ENCODE measurements at places on chromosomes 7 and 10. TPM values are rescaled to one million over a fixed set of nuclear protein-coding genes. Genes with fewer than 3 reads are reported as not detected.

CREB5 gene
- total RNA-seq, result not detected

MCM10 gene
- 40.7 TPM for total RNA-seq

DNA sequence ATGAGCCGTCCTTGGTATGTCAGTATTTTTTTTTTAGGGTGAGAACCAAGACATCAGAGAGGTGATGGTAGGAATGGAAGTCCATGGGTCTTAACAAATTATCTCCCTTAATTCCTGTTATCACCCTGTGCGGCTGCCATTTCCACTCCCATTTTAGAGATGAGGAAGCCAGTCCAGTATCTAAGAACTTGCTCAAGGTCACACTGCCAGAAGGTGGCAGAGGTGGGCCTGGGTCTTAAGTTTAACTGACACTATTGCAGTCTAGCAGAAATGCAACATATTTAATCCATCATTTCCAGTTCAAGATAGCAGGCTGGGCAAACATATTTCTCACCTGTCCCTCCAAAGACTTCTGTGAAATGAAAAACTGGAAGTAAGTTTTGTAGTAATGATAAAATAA, 108.3 kb downstream of the GLI3 start:
- no peaks in the 10 kb centered on the region for H3K4me1 ChIP-seq
- H3K27ac ChIP-seq, result no peak overlapping the region
- H3K36me3 ChIP-seq, result no peaks in the 10 kb centered on the region
- no peak overlapping the region for H3K4me3 ChIP-seq
- no peaks in the 10 kb centered on the region for H3K27me3 ChIP-seq

- no peak for DNase-seq
- no peaks in the 10 kb centered on the region for H3K27me3 ChIP-seq
- H3K4me3 ChIP-seq, result no peak overlapping the region
- peak overlapping the region; percentile 18 for H3K27ac ChIP-seq
- peaks cover 91% of the 10 kb centered on the region for H3K4me1 ChIP-seq
- peaks cover 10% of the 10 kb centered on the region for H3K36me3 ChIP-seq
Observed at GRCh38 chr7:8128449-8129317, 133.3 kb downstream of the ICA1 start.

- no peaks in the 10 kb centered on the region for H3K36me3 ChIP-seq
- no peak for DNase-seq
- no peak overlapping the region for H3K4me3 ChIP-seq
- no peaks in the 10 kb centered on the region for H3K27me3 ChIP-seq
- no peaks in the 10 kb centered on the region for H3K4me1 ChIP-seq
Observed at GRCh38 chr10:127690176-127690835, 46.7 kb upstream of the FOXI2 start.

DNA sequence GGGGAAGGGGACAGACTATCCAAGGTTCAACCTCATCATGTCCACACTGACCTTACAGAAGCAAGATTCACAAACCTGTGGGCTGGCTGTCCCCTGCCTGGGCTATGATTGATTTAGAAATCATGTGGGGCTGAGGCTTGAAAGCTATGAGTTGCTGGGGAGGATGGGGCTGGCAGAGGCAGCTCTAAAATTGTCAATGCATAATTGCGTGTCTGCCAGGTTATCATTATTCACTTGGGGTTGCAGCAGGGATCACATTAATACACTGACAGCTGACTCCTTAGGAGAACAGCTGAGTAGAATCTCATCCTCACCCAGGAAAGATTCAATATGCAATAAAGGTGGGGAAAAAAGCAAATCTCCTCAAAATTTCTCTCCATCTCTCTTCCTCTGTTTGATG, 866.3 kb downstream of the CCSER2 start:
- H3K4me1 ChIP-seq, result no peaks in the 10 kb centered on the region
- H3K36me3 ChIP-seq, result no peaks in the 10 kb centered on the region
- no peak for DNase-seq
- no peak overlapping the region for H3K4me3 ChIP-seq
- no peak overlapping the region for H3K27ac ChIP-seq

DNA sequence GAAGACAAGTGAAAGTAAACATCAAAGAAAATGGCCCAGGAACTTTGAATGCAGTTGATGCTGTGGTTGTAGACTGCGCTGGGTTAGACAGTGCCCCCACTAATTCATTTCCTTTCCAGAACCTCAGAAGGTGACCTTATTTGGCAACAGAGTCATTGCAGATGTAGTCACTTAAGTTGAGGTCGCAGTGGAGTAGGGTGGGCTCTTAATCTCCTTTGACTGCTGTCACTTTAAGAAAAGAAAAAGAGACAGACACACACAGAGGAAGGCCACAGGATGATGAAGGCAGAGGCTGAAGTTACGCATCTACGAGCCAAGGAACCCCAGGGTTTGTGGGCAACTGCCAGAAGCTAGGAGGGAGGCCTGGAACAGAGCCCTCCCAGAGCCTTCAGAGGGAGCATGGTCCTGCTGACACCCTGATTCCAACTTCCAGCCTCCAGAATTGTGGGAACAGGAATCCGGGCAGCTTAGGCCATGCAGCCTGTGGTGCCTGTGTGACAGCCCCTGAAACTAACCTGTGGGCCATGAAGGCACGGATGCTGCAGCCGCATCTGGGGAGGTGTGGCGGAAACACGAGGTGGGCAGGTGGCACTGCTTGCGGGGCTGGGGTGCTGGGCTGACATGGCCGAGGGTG, 107.6 kb downstream of the PRKAG2 start:
- H3K36me3 ChIP-seq, result no peaks in the 10 kb centered on the region
- DNase-seq, result peak; percentile 40
- peak overlapping the region; percentile 84 for H3K27ac ChIP-seq
- peak overlapping the region; percentile 3 for H3K4me3 ChIP-seq

- H3K4me1 ChIP-seq, result peaks cover 52% of the 10 kb centered on the region
- peaks cover 37% of the 10 kb centered on the region for H3K36me3 ChIP-seq
- DNase-seq, result peak; percentile 59
- H3K27me3 ChIP-seq, result no peaks in the 10 kb centered on the region
Observed at GRCh38 chr10:73785721-73786511, 510 bp downstream of the ZSWIM8 start.

GRCh38 chr7:94907026-94907810, at the start of gene PPP1R9A:
TSS of gene PPP1R9A (plus strand) at chr7:94907594. CDS start at chr7:94910114, 2,520 bp downstream.
- no peaks in the 10 kb centered on the region for H3K36me3 ChIP-seq
- no peak within 1 kb of the TSS for H3K4me3 ChIP-seq
- H3K27me3 ChIP-seq, result peaks cover 47% of the 10 kb centered on the region
- no peak for DNase-seq
- no peak within 1 kb of the TSS for H3K27ac ChIP-seq

- H3K27ac ChIP-seq, result no peak overlapping the region
- H3K4me1 ChIP-seq, result no peaks in the 10 kb centered on the region
- DNase-seq, result no peak
- H3K4me3 ChIP-seq, result no peak overlapping the region
- H3K27me3 ChIP-seq, result no peaks in the 10 kb centered on the region
Observed at GRCh38 chr10:123301077-123301857, 147.1 kb downstream of the BUB3 start.

DNA sequence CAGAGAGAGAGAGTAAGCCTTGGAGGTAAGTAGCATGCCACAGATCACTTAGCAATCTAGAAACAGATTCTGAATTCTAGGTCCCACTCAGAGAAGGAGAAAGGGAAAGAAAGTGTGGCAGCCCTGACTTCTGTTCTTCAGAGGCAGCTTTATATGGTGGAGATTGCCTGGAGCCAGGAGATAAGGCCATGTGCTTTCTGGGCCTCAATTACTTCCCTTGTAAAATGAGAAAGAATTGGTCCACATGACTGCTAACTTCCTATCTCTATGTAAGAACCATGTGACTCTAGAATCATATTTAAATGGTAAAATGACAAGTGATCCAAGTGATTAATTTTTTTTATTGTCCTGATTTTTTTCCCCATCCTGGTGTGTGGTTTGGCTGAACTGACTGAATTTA, 64.1 kb downstream of the HHEX start:
- H3K4me1 ChIP-seq, result peaks cover 9% of the 10 kb centered on the region
- H3K4me3 ChIP-seq, result no peak overlapping the region
- no peaks in the 10 kb centered on the region for H3K36me3 ChIP-seq
- no peak overlapping the region for H3K27ac ChIP-seq

DNA sequence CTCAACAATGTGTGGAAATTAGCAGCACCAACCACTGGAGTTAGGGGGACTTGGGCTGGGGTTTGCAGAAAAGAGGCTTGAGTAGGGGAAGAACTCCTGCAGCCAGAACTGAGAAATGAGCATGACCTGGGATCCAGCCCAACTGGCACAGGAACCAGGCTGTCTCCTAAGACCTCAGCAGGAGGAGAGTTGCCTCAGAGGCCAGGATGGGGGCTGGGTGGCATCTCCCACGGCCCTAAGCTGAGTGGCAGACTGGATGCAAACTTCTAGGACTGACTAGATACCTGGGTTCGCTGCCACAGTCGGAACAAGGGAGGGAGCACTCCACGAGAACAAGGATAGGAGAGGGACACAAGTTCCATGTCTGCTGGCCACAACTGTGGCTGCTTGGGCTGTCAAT, 62.6 kb downstream of the RNF32 start:
- H3K4me1 ChIP-seq, result peaks cover 11% of the 10 kb centered on the region
- no peaks in the 10 kb centered on the region for H3K27me3 ChIP-seq
- no peak overlapping the region for H3K27ac ChIP-seq
- peaks cover 50% of the 10 kb centered on the region for H3K36me3 ChIP-seq
- no peak overlapping the region for H3K4me3 ChIP-seq

DNA sequence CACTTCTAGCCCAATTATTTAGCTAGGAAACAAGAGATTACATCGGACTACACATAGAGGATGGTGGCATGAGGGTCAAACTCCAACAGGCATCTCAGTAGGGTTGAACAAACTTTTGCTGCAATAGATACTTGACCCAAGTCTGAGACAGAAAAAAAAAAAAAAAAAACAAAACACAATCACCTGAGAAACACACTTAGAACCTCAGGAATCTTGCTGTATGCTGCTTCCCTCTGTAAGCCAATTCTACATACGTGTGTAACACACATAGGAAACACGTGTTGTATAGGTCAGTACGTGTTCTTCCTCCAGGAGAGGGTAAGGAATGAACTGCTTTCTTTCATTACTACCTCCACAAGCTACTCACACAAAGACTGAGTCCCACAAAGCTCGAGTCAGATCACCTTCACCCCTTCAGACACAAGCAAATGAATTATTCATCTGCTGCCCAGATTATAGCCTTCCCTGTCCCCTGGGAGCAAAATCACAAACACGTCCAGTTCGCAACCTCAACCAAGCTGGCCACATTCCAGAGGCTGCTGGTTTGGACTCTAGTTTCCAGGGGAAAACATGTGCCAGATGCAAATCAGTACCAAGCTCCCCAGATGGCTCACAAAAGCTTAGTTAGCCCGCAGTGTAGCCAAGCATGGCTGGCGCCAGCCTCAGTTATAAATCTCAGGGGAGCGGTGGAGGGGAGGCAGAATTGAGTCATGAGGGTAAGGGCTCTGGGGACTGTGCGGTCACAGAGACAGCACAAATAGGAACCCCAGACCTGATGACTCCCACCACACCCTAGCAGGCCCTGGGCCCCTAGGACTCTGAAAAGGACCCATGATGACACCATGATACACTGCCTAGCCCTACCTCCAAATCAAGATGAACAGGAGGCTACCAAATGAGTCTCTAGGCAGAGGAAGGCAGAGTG, 15.1 kb downstream of the PSAP start:
- H3K27ac ChIP-seq, result no peak overlapping the region
- H3K27me3 ChIP-seq, result no peaks in the 10 kb centered on the region
- peaks cover 22% of the 10 kb centered on the region for H3K4me1 ChIP-seq

- peaks cover 39% of the 10 kb centered on the region for H3K4me1 ChIP-seq
- H3K27ac ChIP-seq, result peak overlapping the region; percentile 95
- H3K4me3 ChIP-seq, result peak overlapping the region; percentile 90
- peaks cover 30% of the 10 kb centered on the region for H3K36me3 ChIP-seq
- no peak for DNase-seq
- H3K27me3 ChIP-seq, result peaks cover 1% of the 10 kb centered on the region
Observed at GRCh38 chr7:92135052-92135889, 994 bp upstream of the CYP51A1 start.

All from activated CD4-positive, alpha-beta memory T cell treated with anti-CD3 and anti-CD28 coated beads, Interleukin-2, amount 10 ng/mL, durations not matched to agents 7 days and 5 days (primary cell).